ENCODE measurements at places on chromosomes 16 and 17.
A peak's percentile ranks its signal among the peaks of the same experiment; 100 is the strongest.

- no peak for DNase-seq
Observed at GRCh38 chr16:30358990-30359870, 4.1 kb upstream of the CD2BP2 start.

GRCh38 chr17:1271441-1271840, 1.2 kb downstream of the BHLHA9 start:
- no peak for DNase-seq

- no peak for DNase-seq
Observed at GRCh38 chr17:41973408-41973811, 6.8 kb downstream of the CNP start.

DNA sequence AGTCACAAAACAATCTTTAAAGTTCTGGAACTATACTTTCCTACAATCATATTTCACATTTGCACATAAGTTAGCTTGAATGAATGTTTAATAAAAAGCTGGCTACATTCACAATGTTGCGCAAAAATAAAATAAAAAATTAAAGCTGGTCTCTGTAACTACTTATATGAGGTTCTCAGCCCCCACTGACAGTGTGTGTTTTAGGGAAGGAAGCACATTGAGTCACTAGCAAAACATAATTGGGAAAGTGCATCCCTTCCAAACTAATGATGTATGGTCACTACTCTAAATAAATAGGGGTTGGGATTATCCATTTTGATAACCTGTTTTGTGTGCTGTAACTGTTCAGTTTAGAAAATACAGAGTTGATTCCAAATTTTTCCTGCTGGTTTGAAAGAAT, 251.9 kb downstream of the IRX3 start:
- DNase-seq = no peak

DNA sequence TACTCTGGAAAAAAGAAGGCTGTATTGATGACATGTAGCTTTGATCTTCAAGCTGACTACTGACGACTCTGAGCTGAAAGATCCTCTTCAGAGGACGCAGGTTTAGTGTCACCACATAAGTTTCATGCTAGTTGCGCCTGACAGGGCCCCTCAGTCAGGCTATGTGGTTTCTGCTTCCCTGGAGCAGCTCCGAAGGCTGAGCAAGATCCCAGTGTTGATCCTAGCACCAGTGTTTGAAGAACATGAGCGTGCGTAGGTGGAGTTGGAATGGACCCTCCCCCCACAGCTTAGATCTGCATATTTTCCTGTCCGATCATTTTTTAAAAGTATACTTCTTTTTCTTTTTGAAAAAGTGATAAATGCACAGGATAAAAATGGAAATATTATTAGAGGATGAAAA, 17.3 kb downstream of the BANP start:
- DNase-seq = no peak

GRCh38 chr16:69840975-69841374, 78.8 kb downstream of the WWP2 start:
- DNase-seq = no peak

- DNase-seq = no peak
Observed at GRCh38 chr17:48241131-48241591, 133.6 kb downstream of the SNX11 start.

- no peak for DNase-seq
Observed at GRCh38 chr16:81684901-81685300, 94.2 kb upstream of the PLCG2 start.

GRCh38 chr16:53022374-53022773, 30.3 kb downstream of the CHD9NB start:
- DNase-seq = peak; percentile 9

GRCh38 chr17:6231886-6232731, 161.9 kb downstream of the WSCD1 start:
- no peak for DNase-seq

DNA sequence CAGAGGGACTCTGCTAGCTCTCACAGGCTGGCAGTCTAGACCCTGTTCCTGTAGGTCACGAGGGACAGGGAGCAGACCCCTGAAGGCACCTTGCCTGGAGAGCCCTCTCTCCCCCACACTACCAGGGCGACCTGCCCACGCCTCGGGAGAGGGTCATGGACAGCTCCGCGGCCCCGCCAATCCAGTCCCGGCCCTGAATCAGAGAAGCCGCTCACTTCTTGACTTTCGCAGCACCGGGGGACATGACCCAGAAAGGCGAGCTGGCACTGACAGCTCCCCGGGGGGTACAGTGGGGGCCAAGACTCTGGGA, 5.1 kb downstream of the KIFC3 start:
- no peak for DNase-seq

- DNase-seq = no peak
Observed at GRCh38 chr16:25109643-25110042, 1.9 kb upstream of the LCMT1 start.

DNA sequence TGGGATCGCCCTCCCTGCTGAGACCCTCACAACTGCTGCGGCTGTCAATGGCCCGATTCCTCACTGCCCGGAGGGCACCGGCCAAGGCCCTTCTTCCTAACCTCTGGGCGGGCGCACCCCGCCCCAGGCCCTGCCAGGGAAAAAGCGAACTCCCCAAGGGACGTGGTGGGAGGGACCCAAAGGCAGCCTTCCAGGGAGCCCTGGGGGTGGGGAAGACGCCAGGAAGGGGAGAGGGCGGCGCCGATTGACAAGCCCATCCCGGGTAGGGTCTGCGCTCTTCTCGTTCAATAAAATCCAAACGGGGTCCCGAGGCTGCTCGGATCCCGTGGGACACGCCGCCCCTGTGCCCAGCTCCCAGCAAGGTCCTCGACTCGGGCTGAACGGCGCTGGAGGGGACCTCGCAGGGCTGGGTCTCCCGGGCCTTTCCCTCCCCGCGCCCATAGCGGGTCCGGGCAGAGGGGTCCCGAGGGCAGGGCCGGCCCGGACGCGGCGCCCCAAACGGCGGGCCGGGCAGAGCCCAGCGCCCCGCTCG, 416 bp downstream of the KIFC3 start:
- DNase-seq = no peak

GRCh38 chr16:53933407-53933806, 229.5 kb downstream of the FTO start:
- DNase-seq = no peak

DNA sequence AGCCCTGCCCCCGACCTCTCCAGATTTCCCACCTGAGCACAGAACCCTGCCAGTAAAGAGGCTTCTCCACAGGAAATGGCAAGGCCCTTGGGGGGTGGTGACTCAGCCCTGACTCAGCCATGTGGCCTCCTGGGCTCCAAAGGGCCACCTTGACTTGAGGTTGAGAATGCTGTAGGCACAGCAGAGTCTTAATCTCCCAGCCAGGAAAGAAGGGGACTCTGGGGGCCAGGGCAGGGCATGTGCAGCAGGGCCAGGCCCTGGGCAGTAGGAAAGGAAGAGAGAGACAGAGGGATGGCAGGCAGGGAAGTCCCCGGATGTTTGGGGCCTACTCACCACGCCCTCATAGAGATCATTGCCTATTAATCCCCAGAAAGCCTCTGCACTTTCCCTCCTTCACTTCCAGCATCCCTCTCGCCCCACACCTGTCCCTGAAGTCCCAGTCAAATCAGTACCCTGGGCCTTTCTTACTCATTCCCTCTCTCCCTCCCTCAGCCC, 4.8 kb upstream of the ITGA3 start:
- peak; percentile 66 for DNase-seq

- no peak for DNase-seq
Observed at GRCh38 chr16:58499092-58499511, 841 bp upstream of the NDRG4 start.

- no peak for DNase-seq
Observed at GRCh38 chr16:89815639-89816348, 653 bp downstream of the FANCA start.

DNA sequence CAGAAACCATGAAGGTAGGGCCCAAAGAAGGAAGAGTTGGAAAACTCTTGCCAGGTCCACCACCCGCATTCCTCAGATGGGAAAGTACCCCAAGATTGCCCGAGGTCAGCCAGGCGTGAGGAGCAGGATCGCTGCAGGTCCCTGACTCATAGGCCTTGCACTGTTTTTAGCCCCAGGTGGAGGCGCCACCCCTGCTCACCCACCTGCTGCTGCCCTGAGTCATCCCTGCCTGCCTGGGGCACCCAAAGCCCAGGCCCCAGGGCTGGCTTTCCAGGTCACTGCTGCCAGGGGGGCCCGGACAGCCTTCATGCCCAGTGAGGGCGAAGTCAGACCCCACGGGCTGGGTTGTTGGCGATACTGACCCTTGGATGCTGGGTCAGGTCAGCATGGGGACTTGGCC, 100.9 kb downstream of the AMFR start:
- no peak for DNase-seq

DNA sequence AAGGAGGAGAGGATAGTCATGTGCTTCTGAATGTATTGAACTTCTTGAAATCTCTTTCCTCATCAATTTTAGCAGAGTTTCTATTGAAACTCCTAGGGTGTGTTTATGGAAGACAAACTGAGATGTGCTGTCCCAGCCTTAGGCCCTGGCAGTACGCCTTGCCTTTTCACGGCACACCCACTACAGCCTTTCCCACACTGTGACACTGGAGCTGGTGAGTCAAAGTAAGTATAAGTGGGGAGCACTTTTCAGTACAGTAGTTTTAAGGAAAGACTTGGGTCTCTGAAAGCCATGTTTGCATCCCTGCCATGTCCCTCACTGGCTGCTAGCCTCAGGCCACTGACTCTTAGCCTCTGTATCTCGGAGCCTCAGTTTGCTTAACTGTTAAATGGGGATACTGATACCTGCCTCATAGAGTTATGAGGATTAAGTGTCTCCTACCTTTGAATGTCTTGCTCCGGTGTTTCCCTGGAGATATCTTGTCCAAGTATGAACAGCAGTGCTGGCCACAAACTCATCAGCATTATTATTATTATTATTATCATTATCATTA, 144.7 kb upstream of the CRHR1 start:
- DNase-seq = no peak

GRCh38 chr17:38577244-38577643, 28.5 kb downstream of the SRCIN1 start:
- DNase-seq = no peak

GRCh38 chr17:21549107-21549687, 143.1 kb upstream of the KCNJ18 start:
- DNase-seq = peak; percentile 31

DNA sequence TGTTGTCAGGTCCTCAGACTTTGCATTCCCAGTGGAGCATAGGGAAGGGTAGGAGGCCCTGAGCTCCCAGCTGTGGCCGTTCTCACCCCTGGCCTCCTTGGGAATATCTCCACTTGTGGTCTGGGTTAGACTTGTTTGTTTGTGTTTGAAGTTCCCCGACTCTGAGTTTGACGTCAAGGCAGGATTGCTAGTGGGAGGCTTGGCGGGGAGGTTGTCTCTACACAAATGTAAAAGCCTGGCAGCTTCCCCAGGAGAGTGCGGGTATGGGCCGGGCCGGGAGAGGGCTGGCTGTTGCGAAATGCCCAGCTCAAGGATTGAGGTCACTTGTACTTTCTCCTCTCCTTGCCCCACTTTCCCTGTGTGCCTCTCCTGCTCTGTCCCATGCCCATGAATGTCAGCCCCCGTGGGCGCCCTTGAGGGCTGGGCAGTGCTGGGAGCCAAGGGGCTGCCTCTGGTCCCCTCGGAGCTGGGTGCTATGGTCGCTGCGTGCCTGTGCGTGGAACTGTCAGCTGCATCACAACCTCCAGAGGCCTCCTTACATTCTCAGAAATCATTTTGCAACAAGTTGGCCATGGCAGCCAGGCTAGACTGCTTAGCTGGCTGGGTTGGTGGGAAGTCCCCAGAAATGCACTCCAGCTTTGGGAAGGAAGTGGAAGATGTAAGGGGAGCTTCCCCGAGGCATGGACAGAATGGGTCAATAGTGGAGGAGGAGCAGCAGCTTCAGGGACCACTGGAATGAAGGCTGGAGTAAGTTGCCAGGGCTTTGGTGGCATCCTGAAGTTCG, 84.3 kb downstream of the KSR1 start:
- no peak for DNase-seq

DNA sequence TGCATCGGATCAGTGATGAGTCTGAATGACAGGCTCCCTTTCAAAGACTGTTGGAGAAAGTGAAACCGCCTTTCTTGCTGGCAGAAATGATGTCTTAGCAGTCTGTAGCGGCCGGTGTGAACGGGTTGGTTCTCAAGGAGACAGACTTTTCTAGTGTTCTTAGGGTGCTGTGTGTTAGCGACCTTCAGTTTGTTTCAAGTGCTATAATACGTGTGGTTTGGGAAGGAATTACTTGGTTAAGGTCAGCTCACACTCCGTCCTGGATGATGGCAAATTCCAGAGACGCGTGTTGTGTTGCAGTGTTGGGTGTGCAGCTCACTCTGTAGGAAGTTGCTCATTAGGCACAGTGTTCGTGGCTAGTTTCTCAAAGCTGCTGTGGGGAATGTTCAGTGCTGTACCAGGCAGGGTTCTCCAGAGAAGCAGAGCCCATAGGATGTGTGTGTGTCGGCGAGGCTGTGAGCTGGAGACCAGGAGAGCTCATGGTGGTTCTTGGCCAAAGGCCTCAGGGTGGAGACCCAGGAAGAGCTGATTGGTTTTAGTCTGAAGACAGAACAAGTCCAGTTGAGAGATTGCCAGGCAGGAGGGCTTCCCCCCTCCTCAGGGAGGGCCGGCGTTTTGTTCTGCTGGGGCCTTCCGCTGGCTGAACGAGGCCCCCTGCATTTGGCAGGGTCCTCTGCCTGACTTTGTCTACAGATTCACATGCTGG, 37.6 kb downstream of the ZNF750 start:
- no peak for DNase-seq

DNA sequence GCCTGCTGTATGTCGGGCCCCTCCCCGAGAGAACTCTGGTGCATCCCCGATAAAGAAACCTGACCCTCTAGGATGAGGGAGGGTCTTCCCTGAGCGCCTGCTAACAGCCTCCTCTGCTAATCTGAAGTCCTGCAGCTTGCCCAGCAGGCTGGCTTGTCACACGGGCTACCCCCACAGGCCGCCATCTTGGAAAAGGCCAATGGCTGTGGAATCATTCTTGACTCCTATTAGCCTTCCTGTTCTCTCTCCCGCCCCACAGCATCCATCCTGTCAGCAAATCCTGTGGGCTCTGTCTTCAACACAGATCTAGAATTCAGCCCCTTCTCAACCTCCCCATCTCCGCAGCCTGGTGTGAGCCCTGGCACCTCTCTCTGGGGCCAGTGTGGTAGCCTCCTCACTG, 12.0 kb downstream of the IL4R start:
- DNase-seq = no peak

GRCh38 chr16:17451843-17452242, 18.9 kb downstream of the XYLT1 start:
- DNase-seq = no peak

DNA sequence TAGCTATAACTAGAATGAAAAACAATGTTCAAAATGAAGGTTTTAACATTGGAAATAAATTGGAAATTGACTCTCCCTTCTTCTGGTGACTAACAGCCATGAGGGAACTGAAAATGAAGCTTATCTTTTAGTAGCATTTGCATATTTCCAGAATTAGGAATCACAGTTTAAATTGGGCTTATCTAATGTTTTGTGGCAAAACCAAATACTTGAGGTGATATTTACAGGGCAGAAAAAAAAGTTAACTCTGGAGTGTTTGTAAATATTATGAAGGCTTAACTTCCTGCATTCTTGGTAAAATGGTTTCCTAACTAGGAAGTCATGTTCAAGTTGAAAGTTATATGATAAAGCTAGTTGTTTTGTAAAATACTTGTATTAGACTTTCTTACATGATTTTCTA, 96.4 kb upstream of the SOX9 start:
- no peak for DNase-seq

GRCh38 chr17:1945621-1946020, 79.5 kb downstream of the RTN4RL1 start:
- DNase-seq = no peak

GRCh38 chr17:72535779-72536178, 415.0 kb downstream of the SOX9 start:
- DNase-seq = no peak

Data from stimulated activated CD4-positive, alpha-beta T cell treated with anti-CD3 and anti-CD28 coated beads, Interleukin-2, amount 100 ng/mL, for 48 hours (primary cell).